ENCODE measurements at places on chromosomes 4 and X.

GRCh38 chr4:184812651-184813181, 13.1 kb downstream of the ACSL1 start:
- DNase-seq, result no peak

DNA sequence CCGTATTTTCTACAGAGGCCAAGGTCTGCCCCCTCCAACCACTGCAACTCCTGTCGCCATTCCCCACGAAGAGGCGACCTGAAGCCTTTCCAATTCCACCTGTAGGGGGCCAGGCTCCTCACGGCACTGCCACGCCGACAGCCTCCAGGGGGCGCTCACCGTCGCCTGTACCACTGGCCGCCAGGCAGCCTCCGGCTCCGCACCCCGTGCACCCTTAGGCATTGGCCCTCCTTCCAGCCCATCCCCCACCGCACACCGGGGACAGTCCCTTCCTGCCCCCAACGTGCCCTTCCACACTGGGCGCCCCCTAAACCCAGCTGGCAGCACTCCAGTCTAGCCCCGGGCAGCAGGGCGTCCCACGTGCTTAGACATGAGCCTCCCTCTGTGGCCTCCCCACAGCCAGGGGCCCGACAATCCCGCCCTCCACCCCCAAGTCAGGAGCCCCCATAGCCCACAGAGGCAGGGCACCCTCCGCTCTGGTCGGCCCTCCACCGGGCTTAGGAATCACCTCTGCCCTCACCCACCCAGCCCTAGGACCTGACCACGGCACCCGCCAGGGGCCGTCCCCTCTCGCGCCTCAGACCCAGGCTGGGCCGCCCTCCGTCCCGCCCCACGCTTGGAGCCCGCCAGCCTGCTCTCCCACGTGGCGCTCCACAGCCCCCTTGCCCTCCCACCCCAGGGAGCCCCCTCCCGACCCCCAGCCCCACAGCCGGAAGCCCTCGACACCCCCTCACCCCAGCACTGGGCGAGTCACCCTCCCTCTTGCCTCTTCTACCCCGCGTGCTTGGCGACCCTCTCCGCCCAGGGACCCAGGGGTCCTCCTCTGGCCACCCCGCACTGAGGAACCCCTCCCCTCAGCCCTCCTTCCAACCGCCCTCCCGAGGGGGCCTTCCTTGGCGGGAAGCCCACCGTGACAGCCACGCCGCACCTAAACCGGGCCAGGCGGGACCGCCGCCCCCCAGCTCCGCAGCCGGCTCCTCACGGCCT, 711 bp downstream of the PNMA6E start:
- DNase-seq, result no peak

DNA sequence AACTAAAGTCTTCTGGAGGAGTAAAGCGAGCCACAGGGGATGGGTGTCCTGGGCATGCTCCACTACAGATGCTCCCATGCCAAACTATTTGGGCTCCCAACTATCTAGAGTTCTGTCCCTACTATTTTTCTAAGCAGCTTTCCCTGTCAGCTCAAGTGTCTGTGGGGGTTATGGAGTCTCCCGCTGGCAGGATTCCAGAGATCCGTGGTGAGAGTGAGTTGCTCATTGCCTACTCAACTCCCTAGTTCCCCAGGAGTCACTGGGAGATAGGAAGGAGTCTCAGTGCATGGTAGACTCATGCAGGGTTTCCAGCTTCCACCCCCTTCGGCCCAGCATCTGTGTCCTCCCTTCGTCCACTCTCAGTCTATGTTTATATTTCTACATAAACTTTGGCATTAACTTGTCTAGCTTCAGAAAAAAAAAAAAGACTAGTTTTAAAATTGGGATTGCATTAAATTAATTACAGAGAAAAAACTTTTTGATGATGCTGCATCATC, 55.1 kb upstream of the INPP4B start:
- no peak for DNase-seq

GRCh38 chr4:151324124-151324751, 1.2 kb downstream of the SH3D19 start:
- DNase-seq, result peak; percentile 13

DNA sequence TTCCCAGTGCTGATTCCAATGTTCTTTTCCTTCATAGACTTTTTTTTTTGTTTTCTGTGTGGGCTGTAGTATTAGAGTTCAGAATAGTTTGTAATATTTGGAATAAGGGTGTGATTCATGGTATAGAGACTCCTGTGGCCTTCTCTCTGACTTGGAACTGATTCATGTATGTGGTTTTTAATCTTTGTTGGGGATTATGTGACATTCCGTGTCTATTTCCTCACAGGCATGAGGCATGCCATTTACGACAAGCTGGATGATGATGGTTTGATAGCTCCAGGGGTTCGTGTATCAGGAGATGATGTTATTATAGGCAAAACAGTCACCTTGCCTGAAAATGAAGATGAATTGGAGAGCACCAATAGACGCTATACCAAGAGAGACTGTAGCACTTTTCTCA, 44.4 kb downstream of the POLR2B start:
- no peak for DNase-seq

GRCh38 chrX:43741843-43742573, 85.9 kb downstream of the MAOA start:
- DNase-seq, result no peak

GRCh38 chr4:126230269-126230668, 915.5 kb downstream of the FAT4 start:
- DNase-seq, result no peak

GRCh38 chr4:41528512-41529205, 9.3 kb upstream of the LIMCH1 start:
- DNase-seq, result no peak

DNA sequence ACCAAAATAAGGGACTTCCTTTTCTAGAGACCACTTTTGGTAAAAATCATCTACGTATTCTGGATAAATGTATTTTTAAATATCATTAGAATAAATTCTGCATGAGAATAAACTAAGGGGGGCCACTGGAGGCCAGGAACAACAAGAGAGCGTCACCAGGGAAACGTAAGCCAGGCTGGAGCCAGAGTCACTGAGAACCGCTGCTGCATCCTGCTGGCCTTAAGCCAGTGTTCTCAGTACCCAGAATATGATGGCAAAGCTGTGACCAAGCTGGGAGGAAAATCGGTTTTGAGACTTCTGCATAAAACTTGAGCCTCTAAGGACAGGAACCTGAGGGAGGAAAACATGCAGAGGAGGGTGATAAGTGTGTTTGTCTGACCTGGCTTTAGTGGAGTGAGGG, 63.0 kb upstream of the FAM9A start:
- DNase-seq, result no peak

- peak; percentile 57 for DNase-seq
Observed at GRCh38 chrX:68832101-68832416, 3.2 kb downstream of the EFNB1 start.

DNA sequence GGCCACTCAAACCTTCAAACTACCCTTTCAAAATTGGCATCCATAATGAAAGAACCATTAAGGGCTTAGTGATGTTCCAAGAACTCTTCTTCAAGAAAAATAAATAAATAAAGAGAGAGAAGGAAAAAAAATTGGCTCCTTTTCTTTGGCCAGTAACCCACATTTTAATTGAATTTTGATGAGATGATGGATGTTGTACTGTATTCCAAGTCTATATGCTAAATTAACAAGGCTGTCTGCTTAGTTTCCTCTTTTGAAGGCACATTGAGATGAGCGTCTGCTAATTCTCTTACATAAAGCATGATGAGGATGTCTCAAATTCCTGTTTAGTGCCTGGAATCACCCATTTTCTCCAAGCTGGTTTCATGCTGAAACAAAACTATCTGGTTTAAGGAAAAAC, 33.4 kb downstream of the PHOX2B start:
- DNase-seq, result no peak

DNA sequence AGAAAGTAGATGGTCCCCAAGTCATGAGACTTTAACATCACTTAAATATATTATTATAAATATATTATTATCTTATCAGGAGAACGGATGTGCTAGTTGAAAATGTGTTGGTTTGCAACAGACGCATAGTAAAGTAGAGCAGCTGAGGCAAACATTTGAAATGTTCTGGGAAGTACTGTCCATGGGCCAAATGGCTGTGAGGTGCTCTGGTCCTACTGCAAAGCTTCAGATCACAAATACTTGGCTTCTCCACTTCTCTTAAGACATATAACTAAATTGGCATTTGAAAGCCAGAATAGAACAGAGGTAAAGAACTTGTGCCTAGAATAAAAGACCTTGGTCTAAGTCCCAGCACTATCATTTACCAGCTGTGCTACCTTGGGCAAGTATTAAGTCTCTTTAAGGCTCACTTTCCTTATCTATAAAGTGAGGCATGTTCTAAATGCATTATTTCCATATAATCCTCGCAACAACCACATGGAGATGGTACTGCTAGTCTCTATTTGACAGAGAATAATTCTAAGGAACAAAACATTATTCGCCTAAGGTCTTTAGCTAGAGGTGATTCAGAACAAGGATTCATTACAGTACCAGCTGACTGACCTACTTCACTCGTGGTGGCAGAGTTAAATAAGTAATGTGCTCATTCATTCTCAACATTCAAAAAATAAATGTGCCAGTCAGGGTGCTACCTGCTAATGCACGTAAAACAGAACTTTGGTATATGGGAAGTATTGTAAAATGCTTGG, 297.1 kb downstream of the PPP3CA start:
- DNase-seq, result no peak

GRCh38 chr4:123649645-123650391, 253.2 kb downstream of the SPRY1 start:
- DNase-seq, result peak; percentile 84

GRCh38 chrX:74536832-74537371, 77.5 kb downstream of the RLIM start:
- DNase-seq, result peak; percentile 59

DNA sequence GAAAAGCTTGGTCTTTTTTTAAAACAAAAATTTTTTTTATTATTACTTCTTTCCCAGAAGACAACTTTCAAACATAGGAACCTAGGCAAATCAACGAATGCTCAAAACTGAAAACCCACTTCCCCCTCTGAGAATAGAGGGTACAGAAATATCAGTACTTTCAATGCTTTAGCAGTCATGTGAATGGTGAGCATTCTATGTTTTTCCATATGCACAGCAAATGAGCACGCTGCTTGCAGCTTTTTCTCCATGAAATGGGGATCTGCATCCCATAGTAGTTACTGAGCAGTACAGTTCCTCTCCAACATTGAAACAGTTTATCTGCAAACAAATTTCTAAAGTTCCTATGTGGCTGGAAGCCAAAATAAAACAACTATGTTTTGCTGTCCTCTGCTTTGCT, 108.4 kb upstream of the BMP2K start:
- DNase-seq, result no peak

DNA sequence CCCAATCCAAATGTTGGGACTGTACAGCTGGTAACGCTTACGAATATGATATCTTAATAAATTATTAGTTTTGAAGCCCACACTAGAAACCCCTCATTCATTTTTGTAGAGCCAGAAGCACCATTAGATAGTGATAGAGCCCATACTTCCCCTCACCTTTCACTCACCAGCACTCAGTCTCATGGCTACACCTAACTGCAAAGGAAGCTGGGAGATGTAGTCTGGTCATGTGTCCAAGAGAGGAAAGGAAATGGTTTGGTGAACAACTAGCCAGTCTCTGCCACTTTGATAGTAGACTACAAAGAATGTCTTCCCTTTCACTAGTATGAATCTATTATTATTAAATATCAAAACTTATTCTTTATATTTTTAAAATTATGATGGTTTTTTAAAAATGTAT, 77.1 kb upstream of the EGFL6 start:
- DNase-seq, result no peak

- DNase-seq, result no peak
Observed at GRCh38 chr4:101020956-101021355, 326.4 kb downstream of the PPP3CA start.

DNA sequence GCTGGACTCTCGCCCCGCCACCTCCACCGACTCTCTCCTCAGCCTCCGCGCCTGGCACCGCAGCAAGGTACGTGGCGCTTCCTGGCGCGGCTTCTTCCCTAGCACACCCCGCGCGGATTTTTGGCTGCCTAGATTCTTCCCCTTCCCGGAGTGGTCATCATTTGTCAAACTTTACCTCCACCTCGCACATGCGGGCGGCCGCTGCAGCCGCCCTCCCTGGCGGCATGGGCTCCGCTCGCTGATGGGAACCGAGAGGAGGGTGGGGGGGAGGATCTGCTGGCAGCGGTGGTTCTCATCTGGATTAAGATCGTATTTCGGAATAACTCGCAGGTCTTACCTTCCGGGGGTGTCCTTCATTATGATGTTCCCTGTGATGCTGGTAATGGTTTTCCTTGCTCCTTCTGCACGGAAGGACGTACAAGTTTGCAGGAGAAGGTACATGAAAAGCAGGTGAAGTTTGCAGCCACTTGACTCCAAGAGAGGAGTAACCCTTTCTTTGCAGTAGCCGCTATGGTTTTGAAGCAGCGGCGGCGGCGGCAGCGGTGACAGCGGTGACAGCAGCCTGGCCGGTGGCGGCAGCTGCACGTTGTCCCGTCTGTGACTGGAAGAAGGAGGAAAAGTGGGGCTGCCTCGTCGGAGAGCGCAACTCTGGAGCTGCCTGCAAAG, 2183.9 kb upstream of the TENM3 start:
- DNase-seq, result no peak

- DNase-seq, result no peak
Observed at GRCh38 chr4:3322059-3322550, 29.3 kb downstream of the RGS12 start.

GRCh38 chr4:3335385-3335784, 42.6 kb downstream of the RGS12 start:
- DNase-seq, result no peak

- DNase-seq, result no peak
Observed at GRCh38 chr4:169418846-169419245, 148.1 kb upstream of the SH3RF1 start.

- DNase-seq, result no peak
Observed at GRCh38 chr4:147984065-147984777, 252.3 kb downstream of the ARHGAP10 start.

DNA sequence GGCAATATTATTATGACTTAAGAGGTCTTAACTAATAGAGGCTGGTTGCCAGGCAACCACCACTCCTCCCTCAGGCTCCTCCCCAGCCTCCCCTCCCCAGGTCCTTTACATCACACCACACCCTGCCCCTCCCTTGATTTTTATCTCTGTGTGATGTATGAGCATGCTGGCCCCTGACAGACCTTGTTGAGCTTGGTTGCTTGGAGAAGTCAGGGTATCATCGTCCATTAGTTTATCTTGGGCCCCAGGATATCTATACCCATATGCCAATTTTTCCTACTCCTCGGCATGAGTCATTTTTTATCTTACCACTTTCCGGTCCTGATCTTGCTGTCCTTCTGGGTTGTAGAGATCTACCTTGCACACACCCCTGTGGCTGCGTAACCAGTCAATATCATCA, 2.5 kb downstream of the AKAP4 start:
- DNase-seq, result no peak

- no peak for DNase-seq
Observed at GRCh38 chrX:106300656-106301055, 132.6 kb downstream of the PWWP3B start.

DNA sequence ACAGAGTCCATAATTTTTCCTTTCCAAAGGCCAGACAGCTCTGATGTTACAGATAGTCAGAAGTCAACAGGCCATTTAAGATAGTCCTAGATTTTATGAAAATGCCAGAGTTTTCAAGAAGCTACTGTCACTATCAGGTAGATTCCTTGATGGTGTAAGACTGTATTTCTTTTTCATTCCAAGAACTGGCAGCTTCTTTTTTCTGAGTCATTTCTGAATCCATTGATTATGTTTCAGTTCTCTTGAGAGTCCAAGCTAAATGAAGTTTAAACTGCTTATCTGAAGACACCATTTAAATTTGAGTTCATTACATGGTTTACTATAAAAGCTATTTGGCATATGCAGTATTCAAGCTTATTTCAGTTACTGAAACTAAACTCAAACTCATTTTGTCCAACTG, 44.6 kb downstream of the RASSF6 start:
- no peak for DNase-seq

GRCh38 chr4:13559413-13559812, 15.1 kb upstream of the NKX3-2 start:
- DNase-seq, result no peak

- no peak for DNase-seq
Observed at GRCh38 chr4:39335566-39335965, 30.6 kb downstream of the RFC1 start.

Measured in hindlimb muscle (tissue), 1 donor.